ENCODE measurements at places on chromosomes 16 and 17. TPM values are rescaled to one million over a fixed set of nuclear protein-coding genes. Genes with fewer than 3 reads are reported as not detected.

The BAHCC1 gene
- total RNA-seq, result not detected

The EVI2B gene
- total RNA-seq, result 11.4 TPM

The NOXO1 gene
- total RNA-seq, result not detected

The RETREG3 gene
- total RNA-seq, result 33.5 TPM

The SCN4A gene
- total RNA-seq, result 0.47 TPM

The KRT28 gene
- not detected for total RNA-seq

The SYCE1L gene
- total RNA-seq, result 3.3 TPM

The CSH1 gene
- not detected for total RNA-seq

The CCL4L2 gene
- total RNA-seq, result 1.0 TPM

The FAM20A gene
- not detected for total RNA-seq

The FSCN2 gene
- total RNA-seq, result not detected

The ARL5C gene
- total RNA-seq, result not detected

The TEKT1 gene
- not detected for total RNA-seq

The ELMO3 gene
- 3.8 TPM for total RNA-seq

The SHPK gene
- 7.5 TPM for total RNA-seq

The KRTAP2-3 gene
- not detected for total RNA-seq

The PRDM7 gene
- not detected for total RNA-seq

The CES3 gene
- 0.17 TPM for total RNA-seq

The GNAO1 gene
- total RNA-seq, result 0.25 TPM

The WRAP53 gene
- total RNA-seq, result 13.7 TPM

The CACNG1 gene
- total RNA-seq, result not detected

Measured in activated naive CD4-positive, alpha-beta T cell treated with anti-CD3 and anti-CD28 coated beads for 36 hours (primary cell).